ENCODE measurements at places on chromosomes 3 and 15.

- no peak for DNase-seq
Observed at GRCh38 chr3:50015918-50016317, 72.8 kb upstream of the RBM5 start.

DNA sequence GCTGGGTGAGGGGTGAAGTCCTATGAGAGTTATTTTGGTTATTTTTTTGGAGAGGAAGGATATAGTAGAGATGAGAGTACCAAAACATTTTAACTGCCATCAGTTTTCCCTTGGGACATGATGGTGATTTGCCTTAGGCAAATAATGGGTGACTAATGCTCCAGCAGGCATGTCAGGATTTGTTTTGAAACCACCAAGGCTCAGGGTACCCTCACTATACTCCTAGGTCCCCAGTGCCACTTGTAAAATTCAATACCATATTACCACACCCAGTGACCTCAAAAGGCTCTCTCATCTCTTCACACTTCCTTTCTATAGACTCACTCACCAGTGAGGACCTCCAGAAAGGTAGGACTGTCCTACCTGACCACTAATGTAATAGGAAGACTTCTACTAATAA is 83.6 kb downstream of the WDR72 start:
- DNase-seq = no peak

- no peak for DNase-seq
Observed at GRCh38 chr3:56952061-56952460, 108.4 kb upstream of the SPATA12 start.

DNA sequence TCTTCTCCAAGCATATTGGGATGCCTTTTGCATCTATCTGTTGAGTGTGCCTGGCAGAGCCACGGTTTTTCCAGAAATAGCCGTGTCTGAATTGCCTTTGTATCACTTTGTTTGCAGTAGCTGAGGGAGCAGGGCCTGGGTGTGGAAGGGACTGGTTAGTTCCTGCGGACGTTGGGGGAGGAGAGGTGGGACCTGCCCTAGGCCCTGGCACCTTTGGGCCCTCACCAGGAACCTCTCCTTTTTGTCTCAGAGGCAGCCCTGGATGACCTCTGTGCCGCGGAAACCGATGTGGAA is 18.6 kb downstream of the ATRIP start:
- no peak for DNase-seq

GRCh38 chr15:37031198-37031597 is 69.2 kb downstream of the MEIS2 start:
- DNase-seq = no peak

DNA sequence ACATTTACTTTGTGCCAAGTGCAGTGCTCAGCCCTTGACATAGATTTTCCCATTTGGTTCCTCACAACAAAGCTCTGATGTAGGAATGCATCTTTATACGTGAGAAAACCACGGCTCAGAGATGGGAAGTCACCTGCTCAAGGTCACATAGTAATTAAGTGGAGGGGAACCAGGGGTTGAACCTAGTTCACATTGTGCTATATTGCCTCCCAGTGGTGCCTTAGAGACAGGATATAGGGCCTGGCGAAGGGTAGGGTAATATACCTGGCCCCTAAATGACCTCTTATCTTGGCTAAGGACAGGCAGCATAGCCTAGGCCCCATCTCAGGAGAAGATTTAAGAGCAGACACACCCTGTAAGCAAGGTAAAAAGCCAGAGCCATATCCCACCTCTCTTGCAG is 71.5 kb downstream of the FOXP1 start:
- no peak for DNase-seq

GRCh38 chr15:69679623-69680228 is 227.1 kb downstream of the RPLP1 start:
- DNase-seq = no peak

DNA sequence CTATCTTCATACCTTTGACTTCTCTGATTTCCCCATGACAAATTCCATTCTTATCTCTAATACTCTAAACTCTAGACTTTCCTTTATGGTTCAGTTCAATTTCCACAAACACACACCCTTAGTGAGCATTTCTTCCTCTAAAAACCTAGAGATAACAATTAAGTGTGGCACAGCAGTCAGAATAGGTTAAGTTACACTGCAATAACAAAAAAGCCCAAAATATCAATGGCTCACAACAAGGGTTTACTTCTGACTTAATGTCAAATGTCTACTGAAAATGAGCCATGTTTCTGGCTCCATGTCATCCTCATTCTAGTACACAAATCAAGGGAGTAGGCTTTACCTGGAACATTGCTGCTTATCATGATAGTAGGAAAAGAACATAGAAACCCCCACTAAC is 123.8 kb downstream of the TAFA4 start:
- DNase-seq = no peak

DNA sequence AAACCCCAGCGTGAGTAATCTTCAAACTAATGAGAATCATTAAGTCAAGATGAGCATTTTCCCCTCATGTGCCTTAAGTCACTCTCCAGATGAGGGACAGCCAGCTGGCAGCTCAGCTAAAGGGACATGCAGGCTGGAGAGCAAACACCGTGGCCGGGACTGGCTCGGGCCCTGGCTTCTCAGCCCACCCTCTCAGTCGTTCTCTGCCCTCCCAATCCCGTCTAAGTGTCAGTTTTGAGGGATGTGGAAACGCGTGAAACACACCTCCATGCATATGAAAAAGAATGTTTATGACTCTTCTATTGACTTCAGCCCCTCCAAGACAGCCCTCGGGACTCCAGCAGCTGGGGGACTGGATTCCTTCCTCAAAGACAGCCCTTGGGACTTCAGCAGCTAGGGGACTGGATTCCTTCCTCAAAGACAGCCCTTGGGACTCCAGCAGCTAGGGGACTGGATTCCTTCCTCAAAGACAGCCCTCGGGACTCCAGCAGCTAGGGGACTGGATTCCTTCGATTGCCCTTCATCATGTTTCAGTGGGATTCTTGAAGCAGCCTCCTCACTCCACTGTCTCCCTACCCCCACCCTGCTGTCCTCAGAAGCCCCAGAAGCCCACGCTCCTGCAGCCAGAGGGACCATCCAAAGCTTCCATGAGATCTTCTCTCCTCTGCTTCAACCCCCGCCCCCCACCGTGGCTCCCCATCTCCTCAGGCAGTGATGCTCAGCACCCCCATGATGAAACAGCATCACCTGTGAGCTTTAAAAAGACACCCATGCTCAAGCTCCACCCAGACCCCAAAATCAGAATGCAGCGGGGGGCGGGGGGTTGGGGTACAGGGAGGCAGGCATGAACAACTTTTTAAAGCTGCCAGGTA is 228.9 kb downstream of the XXYLT1 start:
- DNase-seq = no peak

- no peak for DNase-seq
Observed at GRCh38 chr3:56823421-56823926, 21.7 kb upstream of the ARHGEF3 start.

GRCh38 chr15:29123991-29124390 is 145.6 kb downstream of the NSMCE3 start:
- DNase-seq = no peak

DNA sequence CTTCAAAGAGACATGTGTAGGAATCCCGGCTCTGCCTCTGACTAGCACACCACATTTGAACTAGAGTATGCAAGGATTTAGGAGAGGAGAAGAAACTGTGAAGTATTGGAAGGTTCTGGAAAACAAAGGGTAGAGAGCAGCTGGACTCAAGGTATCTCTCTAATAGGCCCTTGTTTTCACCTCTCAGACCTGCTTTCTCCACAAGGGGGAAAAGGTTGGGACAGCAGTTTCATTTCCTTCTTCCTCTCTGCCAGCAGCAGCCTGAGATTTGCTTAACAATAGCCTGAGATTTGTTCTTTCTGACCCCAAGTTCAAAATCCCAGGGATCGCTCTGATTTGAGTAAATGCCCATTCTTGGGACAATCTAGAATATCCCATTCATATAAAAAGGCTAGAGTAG is 430.6 kb upstream of the MCTP2 start:
- DNase-seq = no peak

GRCh38 chr3:11610044-11610671 is 33.6 kb downstream of the VGLL4 start:
- DNase-seq = no peak

- no peak for DNase-seq
Observed at GRCh38 chr15:74463634-74464033, 2.7 kb upstream of the UBL7 start.

- no peak for DNase-seq
Observed at GRCh38 chr3:13054341-13055285, 18.6 kb downstream of the IQSEC1 start.

GRCh38 chr3:124588794-124589193 is 141.5 kb upstream of the UMPS start:
- no peak for DNase-seq

DNA sequence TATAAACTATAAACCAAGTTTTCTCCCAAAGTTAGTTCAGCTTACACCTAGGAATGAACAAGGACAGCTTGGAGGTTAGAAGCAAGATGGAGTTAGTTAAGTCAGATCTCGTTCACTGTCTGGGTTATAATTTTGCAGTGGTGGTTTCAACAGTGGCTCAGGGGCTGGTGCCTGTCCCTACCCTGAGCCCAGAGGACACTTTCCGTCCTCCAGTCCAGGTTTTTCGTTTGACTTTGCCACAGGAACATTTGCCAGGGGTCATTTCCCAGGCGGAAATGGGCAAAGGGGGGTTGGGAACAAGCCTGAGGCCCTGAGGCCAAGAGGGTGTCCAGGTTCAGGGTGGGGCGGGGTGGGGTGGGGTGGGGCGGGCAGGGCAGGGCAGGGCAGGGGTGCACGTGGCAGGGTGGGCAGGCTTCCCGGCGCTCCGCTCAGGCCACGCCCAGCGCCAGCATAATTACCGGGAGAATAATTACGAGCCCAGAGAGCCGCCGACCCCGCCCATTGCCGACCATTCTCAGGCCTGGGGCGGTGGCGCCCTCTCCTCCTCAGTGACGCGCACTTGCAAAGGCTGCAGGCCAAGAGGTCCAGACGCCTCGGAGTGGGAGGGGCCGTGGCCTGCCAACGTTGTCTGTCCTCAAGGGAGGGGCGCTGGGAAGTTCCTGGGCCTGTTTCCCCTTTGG is 70.4 kb downstream of the KLF13 start:
- DNase-seq = peak; percentile 96

DNA sequence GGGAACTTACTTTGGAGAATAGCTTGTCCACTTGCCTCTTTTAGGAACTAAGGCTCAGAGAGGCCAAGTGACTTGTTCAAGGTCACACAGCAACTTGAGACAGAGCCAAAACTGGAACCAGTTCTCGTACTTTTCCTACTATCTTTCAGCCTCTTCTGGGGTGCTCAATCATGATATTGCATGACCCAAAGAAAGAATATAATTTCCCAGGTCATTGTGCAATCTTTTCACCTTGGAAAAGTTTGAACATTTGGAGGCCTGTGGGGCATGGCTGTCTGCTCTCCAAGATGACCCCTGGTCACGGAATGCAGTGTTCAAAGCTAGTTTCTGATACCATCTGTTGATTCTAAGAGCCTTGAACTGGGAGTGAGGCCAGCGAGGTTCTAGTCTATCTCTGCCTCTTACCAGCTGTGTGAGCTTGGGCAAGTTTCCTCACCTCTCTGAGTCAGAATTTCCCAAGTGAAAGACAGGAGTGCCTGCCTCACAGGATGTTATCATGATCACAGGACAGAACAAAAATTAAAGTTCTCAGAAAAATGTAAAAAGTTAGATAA is 89.7 kb downstream of the BDH1 start:
- peak; percentile 81 for DNase-seq

DNA sequence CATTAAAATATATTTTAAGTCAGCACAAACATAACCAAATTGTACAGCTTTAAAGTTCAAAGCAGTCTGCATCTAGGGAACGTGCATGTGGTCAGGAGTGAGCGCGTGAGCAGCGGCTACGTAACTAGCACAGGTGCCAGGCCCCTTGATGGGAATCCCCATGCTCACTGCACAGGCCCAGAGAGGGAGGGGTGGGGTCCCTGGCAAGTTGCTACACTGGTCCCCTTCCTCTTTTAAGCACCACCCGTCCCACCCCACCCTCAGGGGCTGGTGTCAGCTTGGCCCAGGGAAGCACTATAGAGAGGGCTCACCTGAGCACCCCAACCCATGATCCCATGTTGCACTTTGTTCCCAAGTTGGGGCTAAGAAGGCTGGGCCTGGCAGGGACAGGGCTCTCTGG is 835 bp upstream of the GMPPB start:
- DNase-seq = no peak

DNA sequence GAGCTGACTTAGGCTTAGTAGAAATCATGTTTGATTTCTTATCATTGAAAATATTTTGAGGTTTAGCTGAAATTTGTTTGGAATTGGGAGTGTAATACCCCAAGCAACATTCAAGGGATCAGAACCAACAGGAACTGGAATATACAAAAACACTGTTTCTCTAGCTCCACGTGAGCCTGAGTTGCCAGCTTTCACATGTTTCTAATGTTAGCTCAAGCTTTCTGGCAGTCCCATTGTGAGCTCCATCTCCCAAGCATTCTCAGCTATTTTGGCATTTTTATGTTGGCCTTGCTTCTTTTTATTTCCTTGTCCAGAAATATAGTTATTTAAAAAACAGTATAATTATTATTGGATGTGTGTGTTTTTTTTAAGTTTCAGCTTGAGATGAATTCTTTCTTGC is 427.1 kb upstream of the DPH6 start:
- DNase-seq = no peak

DNA sequence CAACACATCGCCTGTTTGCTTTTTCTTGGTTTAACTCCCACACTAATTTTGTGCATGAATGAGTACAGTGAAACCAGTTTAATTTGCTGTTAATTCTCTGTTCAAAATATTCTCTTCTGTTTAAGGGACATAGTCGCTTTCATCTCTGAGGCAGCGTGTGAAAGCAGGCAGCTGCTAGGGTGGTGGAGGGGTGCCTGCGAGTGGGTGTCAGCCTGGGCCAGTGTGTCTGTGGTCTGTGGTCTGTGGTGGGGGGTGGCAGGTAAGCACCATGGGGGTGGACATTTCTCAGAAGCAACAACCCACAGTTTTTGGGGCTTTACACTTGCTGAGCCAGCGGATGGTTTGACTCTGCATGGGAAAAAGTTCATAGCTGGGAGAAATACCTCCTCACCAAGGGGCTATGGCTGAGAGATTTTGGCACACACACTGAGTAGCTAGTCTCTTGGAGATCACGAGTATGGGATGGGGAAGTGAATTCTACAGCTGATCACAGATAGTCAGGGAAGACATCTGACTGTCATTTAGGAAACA is 109.2 kb downstream of the EPHB1 start:
- no peak for DNase-seq

- DNase-seq = no peak
Observed at GRCh38 chr3:101026881-101027280, 33.7 kb upstream of the ABI3BP start.

DNA sequence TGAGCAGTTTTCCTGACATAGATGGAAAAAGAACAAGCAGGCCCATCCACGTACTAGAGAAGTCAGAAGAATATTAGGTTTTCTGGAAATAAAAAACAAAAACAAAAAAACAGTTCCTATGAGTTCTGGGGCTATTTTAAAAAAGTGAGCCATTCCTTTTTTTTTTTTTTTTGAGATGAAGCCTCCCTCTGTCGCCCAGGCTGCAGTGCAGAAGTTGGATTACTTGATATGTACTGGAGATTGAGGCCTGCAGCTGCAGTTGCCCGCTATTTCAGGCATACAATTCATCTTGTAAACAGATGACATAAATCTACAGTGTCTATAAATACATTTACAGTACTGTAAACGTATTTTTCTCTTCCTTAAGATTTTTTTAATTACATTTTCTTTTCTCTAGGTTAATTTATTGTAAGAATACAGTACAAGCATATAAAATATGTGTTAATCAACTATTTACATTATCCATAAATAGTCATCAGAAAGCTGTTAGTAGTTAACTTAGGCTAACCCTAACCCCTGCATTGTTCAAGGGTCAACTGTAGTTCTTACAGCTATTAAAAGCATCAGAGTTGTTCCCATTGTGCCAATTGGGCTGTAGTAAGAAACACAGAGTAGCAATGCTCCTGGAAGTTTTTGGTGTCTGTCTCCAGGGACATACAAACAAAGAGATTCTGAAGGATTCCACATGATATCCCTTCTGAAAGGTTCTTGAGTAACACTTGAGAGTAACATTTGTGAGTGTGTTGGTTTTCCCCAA is 11.2 kb upstream of the ACTL6A start:
- no peak for DNase-seq
